ENCODE measurements at places on chromosomes 13 and 19.

DNA sequence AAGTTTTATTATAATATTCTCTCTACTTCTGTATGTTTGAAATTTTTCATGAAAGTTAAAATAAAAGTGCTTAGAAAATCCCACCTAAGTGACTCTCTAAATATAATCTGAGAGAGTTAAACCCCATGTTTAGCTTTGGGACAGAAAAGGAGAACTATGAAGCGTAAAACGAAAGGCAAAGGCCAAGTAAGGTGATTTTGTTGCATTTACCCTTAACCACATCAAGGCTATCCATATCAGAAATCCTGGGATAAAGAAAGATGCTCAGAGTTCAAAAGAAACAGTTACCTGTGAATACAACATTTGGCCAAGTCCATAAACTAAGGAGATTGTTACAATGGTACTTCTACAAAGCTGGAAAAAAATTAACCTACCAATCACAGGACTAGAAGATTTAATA is 31.3 kb downstream of the UBL3 start:
- no peak for DNase-seq

DNA sequence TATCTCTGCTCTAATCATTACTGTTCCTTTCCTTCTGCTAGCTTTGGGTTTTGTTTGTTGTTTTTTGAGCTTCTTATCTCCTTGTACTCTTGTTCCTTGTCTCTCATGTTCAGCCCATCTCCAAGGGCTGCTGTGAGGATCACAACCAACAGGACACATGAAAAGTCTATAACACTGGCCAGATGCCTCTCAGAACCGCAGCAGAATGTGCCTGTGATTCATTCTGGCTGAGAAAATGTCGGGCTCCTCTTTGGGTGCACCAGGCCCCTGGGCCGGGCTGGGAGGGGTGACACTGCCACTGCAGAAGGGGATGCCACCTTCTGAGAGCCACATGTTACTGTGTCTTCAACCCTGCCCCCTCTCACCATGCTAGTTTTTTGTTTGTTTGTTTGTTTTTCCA is 48.0 kb downstream of the GGACT start:
- DNase-seq = no peak

DNA sequence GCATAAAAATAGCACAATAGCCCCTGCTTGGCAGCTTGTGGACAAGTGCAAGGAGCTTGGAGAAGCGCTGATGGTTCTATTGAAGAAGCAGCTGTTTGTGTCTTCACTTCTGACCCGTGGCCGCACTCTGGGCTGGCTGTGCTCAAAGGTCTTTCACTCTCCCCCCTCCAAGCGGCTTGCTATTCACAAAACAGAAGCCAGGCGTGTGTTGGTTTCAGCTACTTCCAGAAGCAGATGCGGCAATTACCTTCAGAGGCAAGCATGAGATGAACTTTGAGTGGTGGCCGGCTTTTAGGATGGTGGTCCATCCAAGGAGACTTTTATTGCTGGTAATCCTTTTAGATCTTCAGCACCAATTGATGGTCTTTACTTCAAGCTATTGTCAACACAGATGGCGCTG is 188.5 kb upstream of the ARGLU1 start:
- no peak for DNase-seq

DNA sequence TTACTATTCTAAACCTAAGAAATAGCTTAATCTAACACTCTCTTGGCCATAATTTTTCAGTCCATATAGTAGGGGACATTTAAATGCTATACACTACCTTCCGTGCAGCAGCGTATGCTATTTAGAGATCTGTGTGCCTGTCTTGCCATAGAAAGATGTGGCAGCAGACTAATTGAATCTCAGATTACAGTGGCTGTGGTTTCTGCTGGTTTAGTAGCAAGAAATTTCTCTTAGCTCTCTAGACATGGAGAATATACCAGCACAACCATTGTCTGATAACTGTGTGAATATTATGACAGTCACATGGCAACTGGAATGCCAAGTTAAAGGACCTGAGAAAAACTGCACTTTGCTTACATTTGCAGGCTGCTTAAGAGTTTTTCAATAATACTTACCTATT is 672.4 kb upstream of the MIR17HG start:
- no peak for DNase-seq

DNA sequence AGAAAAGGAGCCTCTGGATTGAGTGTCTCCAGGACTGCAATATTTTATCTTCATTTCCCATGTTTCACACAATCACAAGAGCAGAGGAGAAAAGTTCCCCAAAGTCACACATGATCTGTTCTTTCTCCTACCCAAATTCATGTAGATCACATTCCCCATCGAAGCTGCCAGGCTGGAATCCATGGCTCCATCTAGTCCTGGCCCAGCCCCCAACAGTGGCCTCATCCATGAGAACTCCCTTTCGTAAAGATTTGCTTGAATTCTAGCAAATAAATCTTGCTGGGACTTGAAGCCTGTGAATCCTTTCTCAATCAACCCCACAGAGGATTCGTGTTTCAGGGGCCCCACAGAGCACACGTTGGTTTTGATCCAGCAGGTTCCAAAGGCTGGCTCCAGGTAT is 109.5 kb downstream of the COL4A1 start:
- DNase-seq = no peak

GRCh38 chr13:87810920-87811344 is 139.8 kb downstream of the SLITRK5 start:
- DNase-seq = no peak

GRCh38 chr13:78020861-78021260 is 102.2 kb upstream of the EDNRB start:
- no peak for DNase-seq

- no peak for DNase-seq
Measured at GRCh38 chr13:87981416-87981815, 310.2 kb downstream of the SLITRK5 start.

DNA sequence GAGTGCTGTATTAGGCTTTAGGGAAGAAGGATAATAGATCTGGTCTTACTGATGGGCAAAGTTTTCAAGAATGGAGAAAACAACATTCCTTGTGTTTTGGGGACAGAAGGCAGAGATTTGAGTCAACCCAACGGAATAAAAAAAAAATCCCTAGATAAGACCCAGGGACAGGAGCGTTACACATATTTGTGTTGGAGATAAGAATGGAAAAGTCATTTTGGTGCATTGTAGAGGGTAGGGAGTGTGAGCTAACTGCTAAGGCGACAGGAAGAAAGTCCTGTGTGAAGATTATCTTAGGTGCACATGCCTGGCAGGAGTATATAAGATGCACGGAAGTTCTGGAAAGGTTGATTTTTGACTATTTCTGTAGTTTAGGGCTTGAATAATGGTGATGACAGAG is 450.3 kb upstream of the ARGLU1 start:
- no peak for DNase-seq

DNA sequence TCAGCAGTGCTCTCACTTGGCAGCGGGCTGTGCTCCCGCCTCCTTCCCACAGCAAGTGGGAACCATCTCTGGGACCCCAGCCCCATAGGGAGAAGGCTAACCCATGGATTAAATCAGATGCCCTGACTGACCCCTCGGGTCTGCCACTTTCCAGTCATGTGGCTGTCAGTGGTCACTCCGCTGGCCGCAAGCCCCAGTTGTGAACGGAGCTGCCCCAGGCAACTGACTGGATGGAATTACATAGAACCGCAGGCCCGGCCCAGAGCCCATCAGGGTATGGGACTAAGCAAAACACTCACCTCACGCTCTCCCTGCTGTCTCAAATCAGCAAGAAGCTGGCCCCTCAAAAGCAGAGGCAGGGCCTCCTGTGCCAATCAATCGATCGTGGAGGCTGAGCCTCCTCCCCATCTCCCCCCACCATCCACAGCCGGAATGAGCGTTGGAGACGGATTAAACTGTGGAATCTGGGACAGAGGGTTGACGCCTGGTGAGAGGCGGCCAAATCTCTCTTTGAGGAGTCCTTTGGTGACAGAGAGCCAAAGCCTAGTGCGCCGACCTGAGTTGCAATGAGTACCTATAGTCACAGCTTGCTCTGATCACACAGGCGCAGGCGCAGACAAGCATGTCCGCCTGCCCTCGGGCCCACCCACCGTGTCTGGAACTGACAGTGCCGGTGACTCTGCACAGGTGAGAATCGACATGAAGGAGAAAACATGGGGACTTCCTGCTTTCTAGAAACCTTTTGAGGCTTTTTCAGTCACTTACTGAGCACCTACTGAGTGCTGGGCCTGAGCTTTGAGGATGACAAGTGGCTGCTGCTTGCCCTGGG is 38.7 kb downstream of the PBX4 start:
- DNase-seq = no peak

- DNase-seq = no peak
Measured at GRCh38 chr13:25977216-25977615, 74.6 kb downstream of the SHISA2 start.

- no peak for DNase-seq
Measured at GRCh38 chr19:5628461-5628860, 5.6 kb downstream of the SAFB start.

DNA sequence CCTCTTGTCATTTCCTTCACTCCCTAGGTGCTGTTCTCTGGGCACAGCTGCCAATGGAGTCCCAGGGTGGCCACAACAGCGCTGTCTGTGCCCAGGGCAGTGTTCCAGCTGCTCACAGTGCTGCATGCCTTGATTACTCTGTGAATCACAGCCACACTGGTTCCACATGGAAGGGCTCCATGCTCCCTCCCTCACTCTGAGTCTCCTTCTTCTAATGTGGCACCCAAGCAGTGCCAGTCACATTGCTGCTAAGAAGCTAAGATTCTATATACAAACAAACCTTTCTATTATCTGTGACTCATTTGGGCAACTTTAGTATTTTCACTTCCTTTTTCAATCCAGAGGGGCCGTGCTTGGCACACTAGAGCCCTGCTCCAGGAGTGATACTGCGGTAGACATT is 248.7 kb downstream of the TDRD3 start:
- DNase-seq = no peak

DNA sequence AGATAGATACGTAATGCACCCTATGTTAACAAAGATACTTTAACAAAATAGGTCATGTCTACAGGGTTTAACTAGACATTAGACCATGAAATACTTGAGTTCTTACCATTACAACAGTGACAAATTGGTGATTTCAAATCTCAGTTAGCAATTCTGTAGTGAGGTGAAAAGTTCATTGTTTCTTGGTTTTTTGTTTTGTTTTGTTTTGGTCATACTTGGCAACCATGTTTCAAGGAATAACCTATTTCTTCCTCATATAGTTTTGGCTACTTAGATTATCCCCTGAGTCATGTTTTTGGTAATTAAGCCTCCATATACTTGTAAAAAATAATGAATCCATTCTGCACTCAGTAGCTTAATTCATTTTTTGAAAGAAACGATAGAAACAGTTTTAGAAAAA is 1200.4 kb downstream of the DIAPH3 start:
- no peak for DNase-seq

DNA sequence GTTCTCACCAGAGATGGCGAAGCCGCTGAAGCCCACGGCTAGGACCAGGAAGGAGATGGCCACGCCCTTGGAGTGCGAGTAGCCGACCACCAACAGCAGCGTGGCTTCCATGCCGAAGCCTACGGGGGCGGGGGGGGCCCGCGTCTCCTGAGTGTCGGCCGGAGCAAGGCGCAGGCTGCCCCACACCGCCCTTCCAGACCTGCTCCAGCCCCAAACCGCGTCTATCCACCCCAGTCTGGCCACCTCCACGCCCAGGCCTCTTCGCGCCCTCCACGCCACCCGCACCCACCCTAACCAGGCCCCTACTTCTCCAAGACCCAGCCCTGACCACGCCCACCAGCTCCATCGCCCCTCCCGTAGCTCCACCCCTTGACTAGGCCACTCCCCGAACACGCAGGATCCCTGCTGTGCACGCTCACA is 6.2 kb downstream of the GFY start:
- no peak for DNase-seq

GRCh38 chr13:77460195-77460594 is 75.3 kb upstream of the SCEL start:
- no peak for DNase-seq

DNA sequence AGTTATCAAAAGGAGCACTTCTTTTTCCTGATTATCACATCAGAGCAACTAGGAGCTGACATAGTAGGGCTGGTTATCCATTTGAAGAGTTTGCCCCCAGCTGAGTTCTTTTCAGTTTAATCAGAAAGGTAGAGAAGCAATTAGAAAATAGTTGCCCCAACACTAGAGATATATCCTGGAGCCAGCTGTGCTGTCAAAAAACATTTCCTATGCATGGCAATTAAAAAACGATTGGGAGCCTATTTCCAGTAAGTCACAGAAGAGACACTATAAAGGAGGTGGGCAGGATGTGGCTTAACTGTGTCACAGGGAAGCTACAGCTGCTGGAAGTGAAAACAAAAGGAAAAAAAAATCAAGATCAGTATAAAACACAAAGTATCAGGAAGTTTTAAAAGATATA is 155.7 kb upstream of the SLITRK1 start:
- DNase-seq = no peak

DNA sequence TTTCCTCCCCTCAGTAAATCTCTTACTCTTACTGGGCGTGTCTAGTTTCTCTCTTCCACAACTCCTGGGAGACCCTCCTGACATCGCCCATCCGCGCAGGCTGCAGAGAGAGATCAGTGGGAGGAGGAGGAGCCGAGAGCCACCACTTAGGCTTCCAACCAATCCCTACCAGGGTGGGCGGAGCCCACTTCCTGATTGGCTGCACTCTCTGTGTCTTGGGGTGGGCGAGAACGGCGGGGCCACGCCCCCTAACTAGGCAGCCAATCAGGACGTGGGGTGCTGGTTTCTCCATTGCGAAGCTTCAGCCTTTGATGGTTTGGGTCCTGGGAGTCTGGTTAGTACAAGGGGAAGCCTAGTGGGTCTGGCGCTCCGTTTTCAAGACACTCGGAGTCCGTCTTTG is at the start of gene PMIS2:
Gene PMIS2, plus strand, starts transcription at position 326 of the 400 bp plus-strand sequence. CDS start 87 bp downstream, outside the sequence.
- no peak for DNase-seq

GRCh38 chr13:75702476-75702875 is 66.3 kb downstream of the LMO7 start:
- no peak for DNase-seq

GRCh38 chr19:28563964-28564921 is 648.7 kb downstream of the UQCRFS1 start:
- no peak for DNase-seq

DNA sequence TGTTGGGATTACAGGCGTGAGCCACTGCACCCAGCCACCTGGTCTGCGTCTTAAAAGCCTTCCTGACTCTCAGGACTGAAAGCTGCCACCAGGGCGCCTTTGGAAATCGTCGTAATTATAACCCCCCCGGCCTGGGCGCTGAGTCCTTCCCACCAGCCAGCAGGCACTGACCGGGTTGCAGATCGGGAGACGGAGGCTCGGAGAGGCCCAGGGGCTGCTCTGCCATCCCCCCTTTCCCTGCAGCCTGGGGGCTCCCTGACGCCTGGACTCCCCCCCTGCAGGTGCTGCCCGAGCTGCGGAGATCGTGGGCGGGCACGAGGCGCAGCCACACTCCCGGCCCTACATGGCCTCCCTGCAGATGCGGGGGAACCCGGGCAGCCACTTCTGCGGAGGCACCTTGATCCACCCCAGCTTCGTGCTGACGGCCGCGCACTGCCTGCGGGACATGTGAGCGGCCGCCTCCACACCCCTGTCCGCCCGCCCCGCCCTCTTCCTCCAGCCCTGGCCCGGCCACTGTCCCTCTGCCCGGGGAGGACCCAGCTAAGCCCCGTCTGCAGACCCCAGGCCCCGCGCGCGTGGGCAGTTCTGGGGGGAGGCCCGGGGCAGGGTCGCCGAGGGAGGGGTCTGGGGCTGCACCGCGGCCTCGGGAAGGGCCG is 2.5 kb downstream of the PRTN3 start:
- no peak for DNase-seq
